ENCODE measurements at places on chromosomes 6 and 20.

DNA sequence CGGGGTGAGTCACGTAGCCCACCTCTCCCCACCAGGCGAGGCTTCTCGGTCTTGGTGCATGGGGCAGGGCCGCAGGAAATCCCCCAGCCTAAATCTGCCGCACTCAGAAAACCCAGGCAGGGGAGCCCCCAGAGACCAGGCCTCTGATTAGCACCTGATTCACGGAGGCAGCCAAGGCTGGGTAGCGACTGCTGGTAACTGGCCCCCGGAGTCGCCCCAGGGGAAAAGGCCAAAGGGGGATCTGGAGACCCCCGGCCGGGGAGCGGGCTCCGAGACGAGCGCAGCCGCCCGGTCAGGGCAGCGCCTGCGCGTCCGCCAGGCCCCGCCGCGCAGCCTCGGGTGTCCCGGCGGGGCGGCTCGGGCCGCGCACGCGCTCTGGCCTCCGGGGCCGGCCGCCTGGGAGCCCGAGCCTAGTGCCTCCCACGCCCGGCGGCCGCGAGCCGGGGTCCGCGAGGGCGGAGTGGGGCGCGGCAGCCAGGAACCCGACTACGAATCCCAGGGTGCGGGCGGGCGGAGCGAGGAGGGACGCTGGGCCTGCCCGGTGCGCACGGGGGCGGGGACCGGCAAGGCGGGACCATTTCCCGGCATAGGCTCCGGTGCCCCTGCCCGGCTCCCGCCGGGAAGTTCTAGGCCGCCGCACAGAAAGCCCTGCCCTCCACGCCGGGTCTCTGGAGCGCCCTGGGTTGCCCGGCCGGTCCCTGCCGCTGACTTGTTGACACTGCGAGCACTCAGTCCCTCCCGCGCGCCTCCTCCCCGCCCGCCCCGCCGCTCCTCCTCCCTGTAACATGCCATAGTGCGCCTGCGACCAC, at the start of gene DUSP22:
TSS of gene DUSP22 (plus strand) at position 791 of the 809 bp plus-strand sequence. CDS start 53 bp downstream, outside the sequence.
- peak; percentile 87 for DNase-seq

DNA sequence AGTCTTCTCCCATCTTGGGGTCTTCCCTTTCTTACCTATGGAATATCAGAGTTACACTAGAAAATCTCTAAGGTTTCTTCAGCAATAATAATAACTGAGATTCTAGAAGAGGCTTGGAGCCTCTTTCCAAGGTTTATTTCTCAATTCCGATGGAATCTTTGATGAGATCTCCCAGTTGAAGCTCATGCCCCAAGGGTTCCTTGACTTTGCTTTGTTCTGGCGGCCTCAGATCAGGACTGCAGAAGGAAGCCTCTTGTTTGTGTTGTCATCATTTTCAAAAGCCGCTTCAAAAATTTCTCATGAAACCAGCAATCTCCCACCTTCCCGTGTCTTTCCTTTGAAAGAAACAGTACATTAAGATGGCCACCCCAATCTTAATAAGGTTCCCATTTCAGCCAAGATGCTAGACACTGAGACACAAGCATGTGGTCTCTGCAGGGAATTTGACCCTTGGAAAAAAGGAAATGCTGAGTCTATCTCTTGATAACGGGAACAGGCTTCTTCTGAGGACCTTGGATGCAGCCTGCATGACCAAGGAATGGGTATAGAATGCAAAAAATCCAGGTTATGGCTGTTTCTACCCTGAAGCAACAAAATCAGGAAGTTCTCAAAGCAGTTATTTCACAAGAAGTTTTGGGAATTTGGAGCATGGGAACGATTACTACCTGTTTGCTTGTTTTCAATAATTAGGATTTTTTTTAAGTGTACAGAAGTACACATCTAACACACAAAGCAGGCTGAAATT, 141.6 kb downstream of the CD24 start:
- DNase-seq, result no peak

- DNase-seq, result peak; percentile 88
Observed at GRCh38 chr6:45436544-45437438, 59.1 kb upstream of the SUPT3H start.

- DNase-seq, result no peak
Observed at GRCh38 chr20:48492715-48493070, 335.1 kb downstream of the PREX1 start.

DNA sequence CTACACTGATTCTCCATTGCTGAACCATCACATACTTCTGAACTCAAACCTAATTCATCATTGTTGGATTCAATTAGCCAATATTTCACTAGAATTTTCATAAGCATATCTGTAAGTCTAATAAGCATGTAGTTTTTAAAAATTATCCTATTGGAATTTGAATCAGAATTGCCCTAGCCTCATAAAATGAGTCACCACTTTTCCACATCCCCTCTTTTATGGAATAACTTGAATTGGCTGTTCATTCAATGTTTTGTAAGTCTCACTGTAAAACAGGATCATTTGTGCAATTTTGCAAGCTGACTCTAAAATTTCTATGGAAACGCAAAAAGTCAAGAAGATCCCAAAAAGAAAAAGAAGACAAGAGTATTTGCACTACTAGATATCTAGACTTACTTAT, 141.0 kb downstream of the HACE1 start:
- no peak for DNase-seq

- DNase-seq, result no peak
Observed at GRCh38 chr20:45318948-45319347, 10.8 kb upstream of the MATN4 start.

DNA sequence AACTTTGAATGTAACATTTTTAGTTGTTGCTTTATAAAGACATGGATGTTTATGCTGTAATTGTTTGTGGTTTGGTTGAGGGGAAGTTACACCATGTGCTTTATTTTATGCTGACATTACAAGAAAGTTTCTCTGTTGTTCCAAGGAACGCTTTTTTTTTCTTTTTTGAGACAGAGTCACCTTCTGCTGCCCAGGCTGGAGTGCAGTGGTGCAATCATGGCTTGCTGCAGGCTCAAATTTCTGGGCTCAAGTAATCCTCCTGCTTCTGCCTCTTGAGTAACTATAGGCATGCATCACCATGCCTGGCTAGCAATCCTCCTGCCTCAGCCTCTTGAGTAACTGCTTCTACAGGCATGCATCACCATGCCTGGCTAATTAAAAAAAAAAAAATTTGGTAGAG, 21.0 kb upstream of the IFNGR1 start:
- peak; percentile 91 for DNase-seq

- DNase-seq, result peak; percentile 99
Observed at GRCh38 chr6:63527658-63528514, 44.4 kb upstream of the LOC128125822 start.

- no peak for DNase-seq
Observed at GRCh38 chr20:43699941-43700565, 26.7 kb downstream of the GTSF1L start.

DNA sequence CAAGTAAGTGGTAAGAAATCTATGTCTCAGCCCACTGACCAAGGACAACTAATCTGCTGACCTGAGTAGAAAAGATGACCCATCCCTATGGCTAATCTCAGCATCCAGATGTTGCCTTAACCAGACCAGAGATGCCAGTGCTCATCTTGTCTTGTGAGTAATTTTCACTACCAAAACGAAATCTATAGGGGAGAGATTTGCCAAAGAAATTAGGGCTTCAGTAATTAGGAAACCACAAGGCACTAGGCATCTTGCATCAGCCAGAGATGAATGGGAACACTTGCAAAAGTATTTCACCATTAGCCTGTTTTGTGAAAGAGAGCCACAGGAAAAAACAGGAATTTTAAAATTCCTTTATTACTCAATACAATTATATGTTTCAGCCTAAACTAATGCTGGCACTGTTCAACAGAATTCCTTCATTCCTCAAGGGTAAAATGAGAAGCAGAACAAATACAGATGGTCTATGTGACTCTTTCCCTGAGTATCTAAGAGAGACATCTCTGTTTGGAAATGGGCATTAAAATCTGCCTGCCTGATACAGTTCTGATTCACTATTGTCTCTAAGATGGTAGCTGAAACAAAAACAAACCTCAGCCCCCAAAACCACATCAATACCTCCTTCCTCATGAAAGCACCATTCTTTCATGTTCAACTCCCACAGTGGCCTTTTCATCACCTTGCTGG, 87.8 kb downstream of the GMDS start:
- DNase-seq, result peak; percentile 67

DNA sequence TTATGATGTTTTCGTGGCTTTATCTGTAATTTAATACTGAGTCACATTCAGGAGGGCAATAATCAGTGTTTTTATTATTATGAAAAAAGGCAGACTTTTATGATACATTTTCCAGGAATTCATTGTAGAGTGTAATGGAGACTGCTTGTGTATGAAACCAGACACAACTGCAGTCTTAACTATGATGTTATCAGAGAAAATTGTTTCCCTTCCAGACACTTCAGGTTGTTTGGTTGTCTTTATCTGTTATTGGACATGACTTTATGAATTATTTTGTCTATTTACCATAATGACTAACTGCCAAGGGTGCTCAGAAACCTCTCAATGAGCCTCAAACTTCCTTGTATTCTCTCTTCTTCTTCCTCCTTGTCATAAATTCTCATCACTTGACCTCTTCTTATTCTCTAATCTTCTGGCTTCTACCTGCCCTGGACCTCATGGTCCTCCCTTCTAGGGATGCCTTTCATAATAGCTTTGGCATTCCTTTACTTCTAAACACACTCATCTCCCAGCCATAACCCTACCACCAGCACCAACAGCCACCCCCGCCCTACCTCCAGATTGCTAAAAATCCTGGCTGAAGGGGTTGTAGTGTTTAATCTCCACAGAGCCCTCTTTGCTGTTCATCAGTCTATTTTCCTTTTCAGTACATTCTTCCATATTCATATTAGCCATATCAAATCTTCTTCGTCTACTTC, 492.5 kb downstream of the CDKAL1 start:
- DNase-seq, result peak; percentile 72

GRCh38 chr20:9160331-9160730, 91.4 kb downstream of the PLCB4 start:
- peak; percentile 57 for DNase-seq

GRCh38 chr6:7559196-7559595, 17.7 kb downstream of the DSP start:
- no peak for DNase-seq

DNA sequence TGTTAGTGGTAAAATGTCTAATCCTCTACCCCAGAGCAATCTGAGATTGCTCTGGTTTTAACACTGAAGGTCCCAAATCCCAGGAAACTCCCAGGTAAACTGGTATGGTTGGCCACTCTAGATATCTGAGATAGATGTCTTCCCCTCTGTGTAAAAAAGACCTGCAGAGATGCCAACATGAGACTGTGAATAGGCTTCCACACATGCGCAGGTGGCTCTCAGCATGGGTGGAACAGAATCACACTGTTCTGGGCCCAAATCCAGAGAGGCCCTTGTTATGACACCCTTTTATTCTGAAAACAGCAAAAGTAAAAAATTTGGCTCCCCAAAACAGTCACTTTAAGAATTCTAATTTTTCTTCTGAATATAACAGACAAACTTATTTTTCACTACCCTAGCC, 88.7 kb upstream of the BMP5 start:
- no peak for DNase-seq

DNA sequence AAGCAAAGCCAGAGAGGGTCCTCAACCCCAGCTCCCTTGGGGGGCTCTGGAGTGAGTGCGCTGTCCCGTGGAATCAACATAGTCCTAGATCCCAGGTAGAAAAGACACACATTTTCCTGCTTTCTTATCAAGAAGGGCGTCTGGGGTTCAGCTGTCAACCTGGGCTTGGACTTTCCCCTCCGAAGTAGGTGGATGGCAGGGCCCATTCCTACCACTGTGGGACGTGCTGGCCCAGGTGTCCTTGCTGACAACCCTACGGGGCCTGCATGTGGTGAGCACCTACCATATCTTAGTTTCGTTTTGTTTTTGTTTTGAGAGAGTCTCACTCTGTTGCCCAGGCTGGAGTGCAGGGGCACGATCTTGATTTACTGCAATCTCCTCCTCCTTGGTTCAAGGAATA, 42.4 kb downstream of the MYT1 start:
- DNase-seq, result no peak

DNA sequence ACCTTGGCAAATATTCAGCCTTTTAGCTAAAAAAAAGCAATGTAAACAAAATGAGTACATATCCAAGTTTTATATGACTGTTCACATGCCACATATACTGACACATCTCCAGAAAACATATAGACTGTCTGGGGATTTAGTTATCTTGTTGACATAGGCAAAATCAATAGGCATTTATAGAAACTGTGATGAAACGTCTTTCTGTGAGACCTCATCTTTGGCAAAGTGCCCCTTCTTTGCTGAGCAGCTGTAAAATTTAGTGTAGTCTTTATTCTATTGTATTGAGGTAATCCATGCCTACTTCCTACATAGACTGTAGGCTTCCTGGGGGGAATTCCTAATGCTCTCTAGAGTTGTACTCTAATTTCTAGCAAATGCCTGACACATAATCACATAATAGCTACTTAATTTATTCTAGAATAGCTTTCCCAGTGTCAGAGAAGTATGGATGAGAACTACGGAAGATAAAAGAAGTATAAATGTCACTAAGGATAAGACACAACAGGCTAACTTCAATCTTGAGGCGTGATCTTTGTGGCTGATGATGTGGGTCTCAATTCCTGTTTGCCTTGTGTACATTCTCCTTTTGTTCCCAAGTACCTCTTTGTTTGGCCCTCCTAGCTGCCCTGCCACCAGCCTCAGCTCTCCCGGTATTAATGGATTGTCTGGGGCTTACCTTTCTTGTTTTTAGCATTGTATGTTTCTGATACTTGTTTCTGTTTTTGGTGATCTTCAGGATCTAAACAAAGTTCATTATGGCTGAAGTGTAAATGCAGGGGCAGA, 30.6 kb downstream of the PTCHD4 start:
- no peak for DNase-seq

DNA sequence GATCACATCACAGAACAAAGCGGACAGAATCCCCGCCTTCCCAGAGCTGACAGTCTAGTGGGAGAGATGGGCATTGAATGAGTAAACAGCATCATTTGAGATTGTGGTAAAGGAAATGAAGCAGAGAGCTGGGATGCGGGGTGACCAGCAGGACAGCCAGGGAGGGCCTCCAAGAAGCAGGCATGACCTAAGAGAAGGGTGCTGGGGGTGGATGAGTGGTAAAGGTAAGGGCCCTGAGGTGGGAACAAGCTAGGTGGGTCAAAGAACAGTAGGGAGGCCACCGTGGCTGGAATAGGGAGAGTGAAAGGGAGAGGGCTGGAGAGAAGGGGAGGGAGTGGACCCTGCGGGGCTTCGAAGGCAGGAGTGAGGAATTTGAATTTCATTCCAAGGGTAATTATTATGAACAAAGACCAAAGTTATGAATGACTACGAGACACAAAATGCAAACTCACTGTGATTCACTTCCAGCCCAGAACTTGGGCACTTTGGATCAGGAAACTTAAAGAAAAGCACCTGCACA, 61.4 kb downstream of the CEBPB start:
- peak; percentile 82 for DNase-seq

DNA sequence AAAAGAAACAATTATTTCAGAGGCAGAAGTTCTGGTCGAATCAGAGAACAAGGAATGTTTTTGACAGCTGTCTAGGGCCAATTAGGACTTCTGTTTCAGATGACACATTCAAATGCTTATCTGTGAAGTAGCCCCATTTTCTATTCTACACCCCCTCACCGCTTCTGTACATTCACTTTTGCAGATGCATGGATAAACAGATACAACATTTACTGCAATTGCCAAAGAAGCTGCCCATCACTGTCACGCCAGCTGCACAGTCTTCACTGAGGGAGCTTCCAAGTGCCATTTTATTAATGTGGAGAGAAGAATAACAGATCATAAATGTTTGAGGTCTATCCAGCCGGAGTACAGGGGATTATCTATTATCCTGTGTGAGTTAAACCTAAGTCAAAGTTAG, 426.8 kb upstream of the ARID1B start:
- no peak for DNase-seq

- no peak for DNase-seq
Observed at GRCh38 chr20:5650280-5650691, 99.9 kb upstream of the SHLD1 start.

Measured in M059J (cell line).